ENCODE measurements at places on chromosomes 16 and 17.

GRCh38 chr17:3683054-3683511 is 12.9 kb downstream of the P2RX5 start:
- no peak for DNase-seq

DNA sequence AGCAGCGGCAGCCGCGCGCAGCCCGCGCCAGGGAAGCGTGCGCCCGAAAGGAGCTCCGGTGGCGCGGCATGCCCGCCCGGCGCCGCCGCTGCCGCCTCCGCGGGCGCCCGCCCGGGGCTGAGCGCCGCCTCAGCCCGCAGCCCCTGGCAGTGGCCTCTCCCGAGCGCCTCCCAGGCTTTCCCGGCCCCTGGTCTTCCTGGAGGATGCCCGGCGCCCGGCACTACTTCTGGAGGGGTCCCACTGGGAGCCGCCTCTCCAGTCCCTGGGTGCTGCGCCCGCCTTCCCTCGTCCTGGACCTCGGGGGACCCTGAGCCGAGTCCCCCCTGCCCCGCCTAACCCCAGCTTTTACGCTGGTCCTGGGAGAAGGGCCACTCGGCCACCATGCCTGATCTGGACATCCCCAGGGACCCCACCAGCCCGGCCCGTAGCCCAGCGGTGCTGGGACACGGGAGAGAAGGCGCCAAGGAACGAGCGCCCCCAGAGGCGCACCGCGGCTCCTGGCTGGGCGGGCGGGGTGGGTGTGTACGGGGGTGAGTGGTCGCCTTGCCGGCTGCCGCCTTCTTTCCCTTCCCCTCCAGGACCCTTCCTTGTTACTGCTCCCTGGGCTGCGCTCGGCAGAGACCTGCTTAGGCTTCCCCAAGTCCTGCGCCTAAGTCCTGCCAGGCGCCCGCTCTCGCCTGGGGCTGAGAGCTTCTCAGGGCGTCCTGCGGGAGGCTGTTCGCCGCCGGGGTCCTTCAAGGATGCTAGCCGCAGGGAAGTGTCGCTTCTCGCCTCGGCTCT is 704 bp downstream of the ASIC2 start:
- DNase-seq: no peak

- no peak for DNase-seq
Measured at GRCh38 chr17:44960691-44961090, 7.4 kb downstream of the C1QL1 start.

DNA sequence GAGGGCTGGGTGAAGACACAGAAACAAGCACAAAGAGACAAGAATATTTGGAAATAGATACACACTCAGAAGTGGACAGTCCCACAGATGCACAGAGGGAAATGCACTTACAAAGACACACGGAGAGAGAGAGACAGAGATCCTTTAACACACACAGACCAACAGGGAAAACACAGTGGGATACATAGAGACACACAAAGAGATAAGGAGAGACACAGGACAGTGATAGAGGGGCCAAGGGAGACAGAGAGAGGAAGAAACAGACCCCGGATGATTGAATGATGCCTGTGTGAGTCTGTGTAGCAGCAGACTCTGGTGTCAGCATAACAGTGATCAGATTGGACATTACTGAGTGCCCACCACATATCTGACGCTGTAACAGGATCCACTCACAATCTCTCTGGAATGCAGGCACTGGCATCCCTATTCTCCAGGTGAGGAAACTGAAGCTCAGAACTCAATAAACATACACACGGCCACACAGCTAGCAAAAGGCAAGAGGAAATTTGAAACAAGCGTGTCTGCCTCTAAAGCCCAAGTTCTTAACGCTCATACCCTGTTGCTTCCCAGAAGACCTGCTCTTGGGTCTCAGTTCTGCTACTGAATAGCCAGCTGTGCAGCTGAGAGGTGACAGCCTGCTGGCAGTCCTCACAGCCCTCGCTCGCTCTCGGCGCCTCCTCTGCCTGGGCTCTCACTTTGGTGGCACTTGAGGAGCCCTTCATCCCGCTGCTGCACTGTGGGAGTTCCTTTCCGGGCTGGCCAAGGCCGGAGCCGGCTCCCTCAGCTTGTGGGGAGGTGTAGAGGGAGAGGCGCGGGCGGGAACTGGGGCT is 186.3 kb upstream of the NLRP1 start:
- DNase-seq: no peak

GRCh38 chr17:41800601-41801373 is 11.0 kb downstream of the P3H4 start:
- peak; percentile 86 for DNase-seq

GRCh38 chr16:73015612-73016487 is 32.1 kb downstream of the ZFHX3 start:
- peak; percentile 97 for DNase-seq

- DNase-seq: no peak
Measured at GRCh38 chr17:70271672-70272071, 102.3 kb downstream of the KCNJ2 start.

- no peak for DNase-seq
Measured at GRCh38 chr16:89801800-89802199, 14.6 kb downstream of the FANCA start.

DNA sequence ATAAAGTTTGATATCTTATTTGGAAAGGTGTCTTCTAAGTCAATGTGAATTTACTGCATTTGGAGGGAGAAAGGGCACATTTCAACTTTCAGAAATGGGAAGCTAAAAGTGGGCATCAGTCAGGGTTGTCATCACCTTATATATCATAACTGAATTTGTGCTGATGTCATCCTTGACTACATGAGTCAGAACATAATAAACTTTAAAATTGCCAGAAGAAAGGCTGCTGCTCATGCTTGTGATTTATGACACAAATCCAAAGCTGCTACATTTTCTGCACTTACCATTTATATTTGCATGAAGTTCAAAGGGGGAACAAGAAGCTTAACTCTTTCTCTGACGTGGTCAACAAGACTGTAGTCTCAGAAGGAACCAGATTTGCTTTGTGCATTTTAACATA is 196.6 kb downstream of the UTP18 start:
- DNase-seq: no peak

- no peak for DNase-seq
Measured at GRCh38 chr17:46810837-46811236, 7.7 kb downstream of the WNT3 start.

- no peak for DNase-seq
Measured at GRCh38 chr17:8426802-8427201, 8.9 kb upstream of the NDEL1 start.

- DNase-seq: no peak
Measured at GRCh38 chr17:80006339-80006720, 29.3 kb downstream of the TBC1D16 start.

DNA sequence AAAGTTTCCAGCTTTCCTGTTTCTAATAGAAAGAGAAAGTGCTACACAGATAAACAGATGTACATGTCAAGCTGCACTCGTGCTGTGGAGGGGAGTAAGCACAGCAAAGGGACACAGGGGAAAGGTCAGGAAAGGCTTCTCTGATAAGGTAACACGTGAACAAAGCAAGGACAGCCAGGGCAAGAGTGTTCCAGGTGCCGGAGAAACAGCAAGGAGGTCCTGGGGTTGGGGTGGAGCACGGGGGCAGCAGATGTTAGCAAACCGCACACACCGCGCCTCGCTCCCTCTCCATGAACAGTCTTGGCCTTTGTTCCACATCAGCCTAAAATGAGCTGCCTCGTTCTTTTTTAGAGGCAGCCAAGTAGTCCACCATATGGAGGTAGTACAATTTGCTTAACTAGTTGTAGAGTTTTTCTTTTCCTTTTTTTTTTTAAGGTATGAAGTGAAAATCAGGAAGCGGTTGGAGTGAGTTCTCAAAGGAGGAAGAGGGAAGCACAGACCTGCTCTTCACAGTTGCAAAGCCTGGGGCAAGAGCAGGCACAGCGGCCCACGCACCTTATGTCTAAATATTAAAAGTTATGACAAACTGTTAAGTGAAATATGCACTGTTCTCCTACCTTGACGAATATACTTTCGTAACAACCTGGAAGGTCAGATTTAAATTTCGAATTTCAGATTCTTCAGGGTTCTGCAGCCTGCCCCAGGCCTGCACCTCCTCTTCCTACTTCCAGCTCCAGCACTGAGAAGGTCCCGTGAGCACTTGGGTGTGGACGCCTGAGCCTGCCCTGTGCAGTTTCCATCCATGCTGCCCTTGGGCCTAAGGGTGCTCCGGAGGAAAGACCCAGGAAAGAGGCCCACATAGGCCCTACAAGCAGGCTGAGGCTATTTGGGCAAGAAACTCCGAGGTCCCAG is 41.5 kb upstream of the RPH3AL start:
- DNase-seq: no peak

DNA sequence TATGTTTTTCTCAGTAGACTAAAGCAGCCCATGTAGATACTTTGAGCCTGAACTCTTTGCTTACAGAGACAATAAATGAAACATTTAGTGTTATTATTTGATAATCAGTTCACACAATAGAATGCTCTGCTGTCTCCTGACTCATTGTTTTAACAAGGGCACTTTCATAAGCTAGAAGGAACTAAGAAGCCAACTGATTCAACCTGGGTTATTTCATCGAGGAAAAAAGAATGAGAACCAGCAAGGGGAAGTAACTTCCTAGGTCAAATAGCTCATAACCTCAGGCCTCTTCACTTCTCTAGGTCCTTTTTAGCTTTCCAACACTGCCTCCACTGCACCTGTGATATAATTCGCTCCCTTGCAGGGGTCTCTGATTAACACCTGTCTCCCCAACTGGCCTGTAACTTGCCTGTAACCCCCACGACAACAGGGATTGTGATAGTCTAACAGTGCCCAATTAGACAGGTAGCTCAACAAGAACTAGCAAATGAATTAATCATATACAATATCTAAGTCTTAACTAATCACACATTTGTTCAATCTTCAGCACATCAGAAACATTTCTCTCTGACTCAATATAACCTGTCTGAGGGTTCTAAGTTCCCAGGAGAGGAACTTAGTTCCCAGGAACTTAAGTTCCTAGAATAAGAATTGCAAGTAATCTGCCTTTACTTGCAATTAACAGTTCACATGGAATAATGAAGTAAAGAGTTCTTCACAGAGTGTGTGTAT is 34.8 kb downstream of the RFFL start:
- no peak for DNase-seq

DNA sequence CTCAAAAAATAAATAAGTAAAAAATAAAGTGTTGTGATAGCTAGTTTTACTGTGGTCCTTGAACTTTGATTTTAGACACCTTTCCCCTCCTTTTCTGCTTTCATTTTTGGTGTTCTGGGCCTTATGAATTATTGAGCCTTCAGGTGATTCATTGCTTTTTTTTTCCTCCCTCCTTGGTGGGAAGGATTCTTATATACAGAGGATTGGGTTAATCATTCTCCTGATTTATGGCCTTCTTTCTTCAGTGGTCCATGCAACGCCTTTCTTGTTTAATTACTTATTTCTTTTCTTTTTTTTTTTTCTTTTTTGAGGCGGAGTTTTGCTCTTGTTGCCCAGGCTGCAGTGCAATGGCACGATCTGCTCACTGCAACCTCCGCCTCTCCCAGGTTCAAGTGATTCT is 8.0 kb upstream of the MYL4 start:
- DNase-seq: no peak

- DNase-seq: no peak
Measured at GRCh38 chr17:82985973-82986372, 93.4 kb upstream of the METRNL start.

DNA sequence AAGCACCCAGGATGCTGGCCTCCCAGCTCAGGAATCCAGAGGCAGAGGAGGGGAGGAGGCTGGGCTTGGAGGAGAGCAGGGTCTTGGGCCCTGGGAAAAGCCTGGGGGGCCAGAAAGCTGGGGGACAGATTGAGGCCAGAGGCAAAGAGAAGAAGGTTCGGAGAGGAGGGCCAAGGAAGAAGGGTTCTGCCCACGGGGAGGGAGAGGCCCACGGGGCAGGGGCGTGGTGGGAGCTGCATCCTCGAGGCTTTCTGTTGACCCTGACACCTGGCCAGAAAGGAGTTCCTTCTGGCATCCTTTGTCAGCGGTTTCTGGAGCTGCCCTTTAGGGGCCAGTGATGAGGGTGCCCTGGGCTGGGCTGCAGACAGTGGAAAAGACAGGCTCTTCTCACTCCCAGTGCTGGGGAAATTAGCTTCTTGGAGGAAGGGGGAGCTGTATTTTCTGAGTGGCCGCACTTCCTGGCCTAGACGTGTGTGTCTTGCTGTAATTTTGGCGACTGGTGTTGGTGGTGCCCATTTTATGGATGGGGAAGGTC is 308.7 kb downstream of the SEC14L1 start:
- no peak for DNase-seq

- no peak for DNase-seq
Measured at GRCh38 chr17:39376434-39376833, 25.0 kb downstream of the FBXL20 start.

GRCh38 chr16:57260294-57260929 is 15.4 kb downstream of the ARL2BP start:
- no peak for DNase-seq

DNA sequence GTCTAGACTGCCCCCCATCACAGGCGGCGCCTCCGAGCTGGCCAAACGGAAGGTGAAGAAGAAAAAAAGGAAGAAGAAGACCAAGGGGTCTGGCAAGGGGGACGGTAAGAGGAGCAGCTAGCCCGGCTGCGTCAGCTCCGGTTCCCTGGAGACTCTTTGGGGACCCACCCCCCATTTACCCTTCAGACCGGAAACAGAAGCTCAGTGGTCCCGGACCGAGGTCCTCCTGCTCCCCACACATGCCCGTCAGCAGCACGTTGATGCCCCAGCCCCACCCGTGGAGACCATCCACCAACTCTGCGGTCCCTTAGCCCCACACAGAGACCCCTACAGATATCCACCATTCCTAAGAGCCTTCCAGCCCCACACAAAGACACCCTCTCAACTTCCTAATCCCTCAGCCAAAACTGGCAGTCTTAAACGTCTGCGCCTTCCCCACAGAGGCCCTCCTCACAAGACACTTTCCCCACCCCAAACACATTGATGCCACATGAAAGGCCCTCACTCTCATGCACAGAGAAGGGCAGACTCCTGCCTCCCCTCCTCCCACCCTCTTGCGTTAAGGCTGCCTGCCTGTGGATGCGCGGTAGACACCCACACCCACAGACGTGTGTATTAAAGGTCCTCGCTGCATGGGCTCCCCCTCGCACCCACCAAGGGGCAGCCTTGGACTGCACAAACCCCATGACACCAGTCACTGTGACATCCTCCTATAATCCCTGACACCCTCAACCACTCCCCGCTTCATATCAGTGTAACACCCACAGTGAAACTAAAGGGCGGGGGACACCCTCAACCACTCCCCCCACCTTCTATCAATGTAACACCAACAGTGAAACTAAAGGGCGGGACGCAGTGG is 58.2 kb upstream of the RPH3AL start:
- no peak for DNase-seq

DNA sequence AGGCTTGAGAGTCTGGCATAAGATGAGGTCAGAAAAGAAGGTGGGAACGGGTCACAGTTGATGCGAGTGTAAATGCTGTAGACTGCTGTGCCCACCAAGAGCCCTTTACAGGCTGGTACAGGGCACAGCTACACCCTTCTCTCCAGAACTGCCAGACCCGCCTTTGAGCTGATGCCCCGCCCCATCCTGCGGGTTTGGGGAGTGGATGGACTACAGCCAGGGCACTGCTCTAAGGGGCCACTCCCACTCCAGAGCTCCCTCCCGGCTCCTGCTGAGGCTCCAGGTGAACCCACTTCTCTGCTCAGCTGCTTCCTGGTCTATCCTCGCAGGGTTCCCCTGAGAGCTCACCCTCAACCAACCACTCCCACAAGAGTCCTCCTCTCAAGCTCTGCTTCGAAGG is 12.3 kb downstream of the MEIOB start:
- no peak for DNase-seq

GRCh38 chr17:74202938-74203337 is 540 bp upstream of the RPL38 start:
- DNase-seq: no peak

- DNase-seq: no peak
Measured at GRCh38 chr17:81958633-81959342, 2.2 kb downstream of the NOTUM start.
